ENCODE measurements at places on chromosomes 7 and 10.

DNA sequence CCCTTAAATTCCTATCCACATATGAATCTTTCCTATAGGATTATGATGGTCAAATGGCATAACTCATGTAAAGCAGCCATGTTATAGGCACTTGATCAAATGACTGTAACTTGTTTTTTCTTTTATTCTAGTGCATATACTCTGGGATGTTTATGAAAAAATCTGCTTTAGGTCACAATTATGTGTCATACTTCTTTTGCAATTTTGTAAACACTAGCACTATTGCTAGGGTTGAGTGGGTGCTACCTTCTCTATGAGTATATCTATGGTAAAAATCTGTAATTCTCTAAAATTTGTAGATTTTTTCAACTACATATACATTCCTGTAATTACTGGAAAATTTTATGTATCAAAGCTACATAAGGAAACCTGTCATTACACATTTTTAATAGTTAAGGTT is 50.0 kb downstream of the HGF start:
- DNase-seq, result no peak

GRCh38 chr10:70265032-70265689 is 18.6 kb downstream of the NPFFR1 start:
- no peak for DNase-seq

- DNase-seq, result no peak
These were observed 105.2 kb downstream of the NEURL1 start for GRCh38 chr10:103598654-103599115.

GRCh38 chr10:13978533-13979115 is 352.1 kb downstream of the FRMD4A start:
- DNase-seq, result no peak

DNA sequence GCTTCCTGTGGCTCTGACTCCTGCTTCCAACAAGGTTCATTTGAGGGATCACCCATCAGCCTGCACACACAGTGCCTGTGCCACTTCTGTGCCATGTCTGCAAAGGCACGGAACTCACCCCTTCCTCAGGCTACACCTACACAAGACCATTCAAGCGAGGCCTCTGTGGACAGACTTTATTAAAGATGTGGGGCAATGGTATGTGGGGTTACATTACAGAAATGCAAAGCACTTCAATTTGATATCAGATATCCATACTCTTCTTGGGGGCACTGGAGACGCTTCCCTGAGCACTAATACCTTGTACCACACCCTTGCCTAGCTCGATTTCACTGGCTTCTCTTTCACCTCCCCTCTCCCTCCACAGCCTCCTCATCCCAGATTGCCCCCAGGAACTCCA is 84.4 kb upstream of the FGL2 start:
- DNase-seq, result no peak

All from effector memory CD8-positive, alpha-beta T cell (primary cell).